ENCODE measurements at places on chromosomes 6 and 20. TPM values are rescaled to one million over a fixed set of nuclear protein-coding genes. Genes with fewer than 3 reads are reported as not detected.

Gene DACT2
- 2.4 TPM for total RNA-seq

Gene SMOC2
- 33.5 TPM for total RNA-seq

Gene ADGB
- total RNA-seq, result 0.10 TPM

Gene POU3F2
- 0.41 TPM for total RNA-seq

Gene VSTM2L
- 0.82 TPM for total RNA-seq

Gene BPIFB2
- 54.9 TPM for total RNA-seq

Gene SMLR1
- total RNA-seq, result not detected

Gene GNAS-AS1
- 2.5 TPM for total RNA-seq

Gene EZR
- 66.9 TPM for total RNA-seq

Gene PLCB4
- 16.4 TPM for total RNA-seq

Gene TGM6
- total RNA-seq, result 1.0 TPM

Gene NNAT
- 24.1 TPM for total RNA-seq

Gene NHLRC1
- 3.2 TPM for total RNA-seq

Gene CALHM6
- not detected for total RNA-seq

Gene CGAS
- total RNA-seq, result 8.4 TPM

Gene OR2B6
- not detected for total RNA-seq

Gene LPA
- 0.10 TPM for total RNA-seq

Gene TREM1
- total RNA-seq, result 1.7 TPM

Gene UST
- 15.0 TPM for total RNA-seq

Gene KCNG1
- 1.3 TPM for total RNA-seq

Gene OPN5
- not detected for total RNA-seq

Gene ANKRD66
- total RNA-seq, result 0.31 TPM

Gene RAD21L1
- not detected for total RNA-seq

Gene KCNK5
- 6.1 TPM for total RNA-seq

Gene C20orf202
- not detected for total RNA-seq

Gene OR11A1
- total RNA-seq, result not detected

Gene SNHG17
- total RNA-seq, result 17.2 TPM

Gene CD93
- 112 TPM for total RNA-seq

Gene HLA-DQB2
- not detected for total RNA-seq

Gene MRPL2
- total RNA-seq, result 20.9 TPM

Gene NRSN1
- total RNA-seq, result 0.51 TPM

Gene PARD6B
- 3.2 TPM for total RNA-seq

Gene NFATC2
- 9.6 TPM for total RNA-seq

Gene DEFB126
- not detected for total RNA-seq

Gene LY6G6D
- total RNA-seq, result not detected
